Type B pancreatic cell (in vitro differentiated cells): ENCODE measurements at places on chromosomes 5 and 9. TPM values are rescaled to one million over a fixed set of nuclear protein-coding genes. Genes with fewer than 3 reads are reported as not detected.

The BTNL8 gene
- 0.87 and 2.0 TPM in 2 replicates for total RNA-seq

The FAM151B gene
- 2.9 and 3.0 TPM in 2 replicates for total RNA-seq

The ABCA2 gene
- total RNA-seq: 44.7 and 47.7 TPM in 2 replicates

The EGFLAM gene
- 0.43 and 4.8 TPM in 2 replicates for total RNA-seq

The BAAT gene
- 0.48 and 0.53 TPM in 2 replicates for total RNA-seq

The RANBP3L gene
- total RNA-seq: 0.53 TPM in 1 of 2 replicates, not detected in the other

The GCNT4 gene
- 7.1 and 8.3 TPM in 2 replicates for total RNA-seq

The C5orf46 gene
- total RNA-seq: not detected in 2 replicates

The QRFP gene
- not detected in 2 replicates for total RNA-seq

The PCDHB16 gene
- 3.1 and 6.9 TPM in 2 replicates for total RNA-seq

GRCh38 chr9:84136119-84136868, 155.7 kb downstream of the RMI1 start:
- no peak for DNase-seq

DNA sequence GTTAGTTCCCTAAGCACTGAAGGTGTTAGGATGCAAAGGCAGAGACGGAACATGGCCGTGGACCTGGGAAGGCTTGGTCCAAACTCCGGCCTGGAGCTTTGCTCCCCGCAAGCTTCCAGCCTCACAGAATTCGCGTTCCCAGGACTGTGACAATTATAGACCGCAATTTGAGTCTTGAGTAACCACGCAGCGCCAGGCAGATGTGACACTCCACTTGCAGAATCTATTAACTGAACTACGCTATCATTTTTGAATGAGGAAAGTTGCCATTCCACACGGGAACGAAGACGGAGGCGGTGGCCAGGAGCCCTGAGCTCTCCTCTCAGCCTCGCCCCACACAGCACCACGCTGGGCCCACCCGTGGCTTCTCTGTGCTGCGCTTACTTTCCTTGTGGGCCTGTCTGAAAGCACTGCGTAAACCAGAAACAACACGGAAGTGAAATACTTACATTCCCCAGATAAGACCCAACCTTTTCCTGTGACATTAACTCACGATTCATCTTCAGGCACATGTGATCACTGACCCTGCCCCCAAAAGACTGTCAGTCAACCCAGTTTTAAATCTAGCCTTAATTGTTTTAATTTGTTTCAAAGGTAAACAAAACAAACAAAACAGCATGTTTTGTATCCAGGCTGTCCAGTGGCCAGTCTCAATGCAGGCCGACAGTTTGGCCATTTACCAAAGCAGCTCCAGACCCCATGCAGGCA, 16.1 kb upstream of the COL5A1 start:
- DNase-seq: peak; percentile 56

GRCh38 chr9:27653246-27653645, 80.0 kb upstream of the C9orf72 start:
- no peak for DNase-seq

- no peak for DNase-seq
Observed at GRCh38 chr5:19258686-19259085, 729.3 kb downstream of the CDH18 start.

DNA sequence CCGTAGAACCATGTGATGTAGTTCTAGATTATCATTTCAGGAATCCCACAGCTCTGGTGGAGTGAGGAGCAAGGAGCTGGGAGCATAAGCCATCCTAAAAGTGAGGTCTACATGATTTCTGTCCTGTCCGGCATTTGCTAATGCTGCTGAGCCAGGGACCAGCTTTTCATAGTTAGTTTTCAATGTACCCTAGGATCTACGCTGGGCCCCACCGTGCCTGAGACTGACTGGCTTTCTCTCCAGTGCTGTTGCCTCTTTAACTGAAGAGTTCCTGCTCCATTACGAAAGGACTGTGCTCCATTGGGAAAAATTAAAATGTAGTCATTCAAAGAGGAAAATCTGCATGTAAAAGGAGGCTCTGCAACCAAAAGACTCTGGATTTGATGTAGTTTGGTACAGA, 634.8 kb downstream of the DMRTA1 start:
- DNase-seq: no peak

DNA sequence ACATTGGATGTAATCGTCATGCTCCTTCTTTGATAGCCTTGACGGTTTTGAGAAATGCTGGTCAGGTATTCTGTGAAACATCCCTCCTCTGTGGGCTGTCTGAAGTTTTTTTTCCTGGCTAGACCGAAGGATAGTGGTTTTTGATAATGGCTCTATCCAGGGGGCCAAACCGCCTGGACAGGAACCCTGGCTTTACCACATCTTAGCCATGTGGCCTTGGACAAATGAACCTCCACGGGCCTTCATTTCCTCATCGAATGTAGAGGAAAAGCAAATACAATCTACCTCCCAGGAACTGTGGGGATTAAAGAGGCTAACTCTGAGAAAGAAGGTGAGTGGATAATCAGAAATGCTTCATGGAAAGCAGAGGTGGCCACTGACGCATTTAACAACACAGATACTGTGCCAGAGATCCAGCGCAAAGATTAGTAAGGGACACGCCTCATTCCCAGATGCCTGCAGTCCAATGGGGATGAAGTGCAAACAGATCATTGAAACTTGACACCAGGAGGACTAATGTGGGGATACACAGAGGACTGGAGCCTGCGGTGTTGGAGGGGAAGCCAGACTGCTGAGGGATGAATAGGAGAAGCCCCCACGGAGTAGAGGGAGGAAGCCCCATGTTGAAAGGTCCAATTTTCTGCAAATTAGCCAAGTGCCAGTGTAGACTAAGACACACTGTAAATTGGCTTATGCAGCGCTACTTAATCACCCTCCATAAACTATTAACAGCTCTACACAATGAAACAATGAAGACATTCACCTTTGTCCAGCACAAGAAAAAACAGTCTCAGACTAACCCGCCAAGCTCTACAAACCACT, 41.6 kb downstream of the MYO10 start:
- DNase-seq: no peak

- no peak for DNase-seq
Observed at GRCh38 chr5:34501016-34501415, 155.1 kb upstream of the RAI14 start.

DNA sequence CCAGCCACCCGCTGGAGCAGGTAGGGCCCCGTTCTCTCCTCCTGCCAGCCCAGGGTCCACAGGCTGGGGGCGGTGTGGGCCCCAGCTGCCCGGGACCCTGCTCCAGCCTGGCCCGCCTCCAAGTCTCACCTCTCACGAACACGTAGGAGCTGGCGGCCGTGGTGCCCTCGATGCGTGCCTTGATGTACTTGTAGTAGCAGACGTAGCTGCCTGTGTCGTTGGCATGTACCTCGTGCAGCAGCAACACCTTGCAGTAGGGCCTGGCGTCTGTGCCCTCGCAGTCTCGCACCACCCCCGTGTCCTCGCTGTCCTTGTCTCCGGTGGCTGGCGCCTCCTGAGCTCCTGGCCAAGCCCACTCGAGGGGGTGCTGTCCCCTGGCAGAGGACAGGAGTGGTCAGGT, 19.0 kb downstream of the FLT4 start:
- DNase-seq: no peak

- DNase-seq: no peak
Observed at GRCh38 chr9:130306823-130307666, 41.5 kb downstream of the HMCN2 start.

DNA sequence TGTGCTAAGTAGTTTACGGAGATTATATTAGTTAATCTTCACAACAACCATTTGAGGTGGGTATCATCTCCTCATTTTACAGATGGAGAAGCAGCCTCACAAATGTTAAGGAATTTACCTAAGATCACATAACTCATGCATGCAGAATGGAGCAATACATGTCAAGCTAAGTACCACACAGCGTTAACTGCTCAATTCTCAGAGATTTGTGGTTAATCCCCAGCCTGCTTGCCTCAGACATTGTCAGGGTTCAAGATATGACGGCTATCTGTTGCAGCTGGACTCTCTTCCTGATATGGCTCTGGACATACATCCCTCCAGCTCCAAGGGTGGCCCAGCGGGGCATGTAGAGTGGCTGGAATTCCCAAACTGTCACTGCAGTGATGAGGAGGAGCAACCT, 7.3 kb upstream of the ZNF346 start:
- DNase-seq: no peak

- DNase-seq: no peak
Observed at GRCh38 chr5:33806738-33807442, 84.9 kb downstream of the ADAMTS12 start.

DNA sequence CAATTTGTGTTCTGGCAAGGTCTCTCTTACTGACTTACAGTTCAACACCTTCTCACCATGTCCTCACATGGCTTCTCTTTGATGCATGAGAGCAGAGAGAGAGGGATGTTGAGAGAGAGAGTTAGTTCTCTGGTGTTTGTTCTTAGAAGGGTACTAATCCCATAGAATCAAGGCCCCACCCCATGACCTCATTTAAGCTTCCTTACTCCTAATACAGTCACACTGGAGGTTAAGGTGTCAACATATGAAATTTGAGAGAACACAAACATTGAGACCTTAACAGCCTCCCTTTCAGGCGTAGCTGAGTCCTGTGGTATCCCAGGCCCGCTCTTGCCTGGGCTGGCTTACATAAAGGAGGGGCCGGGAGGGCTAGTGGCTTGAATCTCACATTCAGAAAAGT, 10.6 kb upstream of the SEMA6A start:
- DNase-seq: no peak

- DNase-seq: no peak
Observed at GRCh38 chr5:150751096-150751891, 7.5 kb downstream of the DCTN4 start.

- no peak for DNase-seq
Observed at GRCh38 chr5:88145221-88145610, 123.4 kb downstream of the TMEM161B start.

- no peak for DNase-seq
Observed at GRCh38 chr5:17147170-17147569, 70.3 kb upstream of the BASP1 start.

GRCh38 chr5:157252711-157253465, 13.0 kb upstream of the CYFIP2 start:
- DNase-seq: no peak

DNA sequence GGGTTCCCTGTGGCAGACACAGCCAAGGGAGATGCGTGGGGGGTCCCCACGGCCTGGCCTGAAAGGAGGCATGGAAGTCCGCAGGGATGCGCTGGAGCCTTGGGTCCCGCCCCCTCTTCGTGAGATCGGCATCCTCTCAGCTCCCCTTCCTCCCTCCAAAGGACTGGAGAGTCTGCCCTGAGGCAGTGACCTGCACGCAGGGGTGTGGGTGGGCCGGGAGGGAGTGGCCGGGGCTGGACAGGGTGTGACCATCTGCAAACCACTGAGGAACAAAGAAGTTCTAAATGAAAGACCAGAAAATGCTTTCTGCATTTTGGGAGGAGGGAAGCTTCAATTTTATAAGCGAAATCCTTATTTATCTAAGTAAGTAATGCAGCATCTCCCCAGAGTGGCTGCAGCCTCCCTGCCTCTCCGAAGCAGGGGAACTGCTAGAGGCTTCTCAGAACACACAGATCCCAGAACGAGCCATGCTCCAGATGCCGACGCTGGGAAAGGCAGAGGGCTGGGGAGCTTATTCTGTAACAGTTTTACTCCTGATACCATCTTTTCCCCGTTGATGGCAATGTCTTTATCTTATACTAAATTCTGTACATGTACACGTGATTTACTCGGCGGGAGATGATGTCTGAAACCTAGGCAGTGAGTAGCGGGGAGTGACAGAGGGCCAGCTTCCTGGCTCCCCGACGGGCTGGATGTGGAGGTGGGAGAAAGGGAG, 221.7 kb downstream of the FANCC start:
- no peak for DNase-seq

DNA sequence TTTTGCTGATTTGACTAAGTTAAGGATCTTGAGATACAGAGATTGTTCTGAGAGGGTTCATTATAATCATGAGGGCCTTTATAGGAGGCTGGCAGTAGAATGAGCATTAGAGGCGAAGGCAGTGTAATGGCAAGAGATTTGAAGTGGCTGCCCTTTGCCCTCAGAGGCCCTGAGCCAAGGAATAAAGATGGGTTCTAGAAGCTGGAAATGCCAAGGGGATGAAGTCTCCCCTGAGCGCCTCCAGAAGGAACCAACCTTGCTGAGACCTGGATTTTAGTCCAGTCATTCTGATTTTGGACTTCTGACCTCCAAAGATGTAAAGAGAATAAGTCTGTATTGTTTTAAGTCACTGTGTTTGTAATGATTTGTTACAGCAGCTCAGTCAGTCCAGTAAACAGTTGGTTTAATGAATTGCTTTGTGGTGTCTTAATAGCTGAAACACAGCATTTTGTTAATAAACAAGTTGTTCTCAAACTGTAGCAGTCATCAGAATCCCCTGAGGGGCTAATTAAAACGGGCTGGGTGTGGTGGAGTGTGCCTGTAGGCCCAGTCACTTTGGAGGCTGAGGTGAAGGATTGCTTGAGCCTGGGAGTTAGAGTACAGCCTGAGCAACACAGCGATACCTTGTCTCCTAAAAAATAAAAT, 23.2 kb downstream of the GLRX start:
- no peak for DNase-seq

DNA sequence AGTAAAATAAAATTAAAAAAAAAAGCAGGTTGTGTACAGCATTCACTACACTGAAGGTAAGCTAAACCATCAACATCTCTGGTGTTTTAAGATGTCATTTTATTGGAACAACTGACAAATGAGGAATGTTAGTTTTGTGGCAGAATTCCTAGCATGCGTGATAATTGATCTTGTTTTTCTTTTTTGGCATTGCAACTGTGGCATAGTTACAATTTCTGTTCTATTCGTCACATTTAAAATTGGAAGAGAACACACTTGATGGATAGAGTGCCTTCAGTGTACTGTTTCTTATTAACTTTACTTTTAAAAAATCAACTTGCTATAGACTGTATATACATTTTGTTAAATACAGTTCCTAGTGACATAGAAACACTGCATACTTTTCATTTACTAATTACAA, 43.6 kb upstream of the TNFSF15 start:
- no peak for DNase-seq

GRCh38 chr5:2385818-2386217, 365.7 kb downstream of the IRX2 start:
- no peak for DNase-seq

DNA sequence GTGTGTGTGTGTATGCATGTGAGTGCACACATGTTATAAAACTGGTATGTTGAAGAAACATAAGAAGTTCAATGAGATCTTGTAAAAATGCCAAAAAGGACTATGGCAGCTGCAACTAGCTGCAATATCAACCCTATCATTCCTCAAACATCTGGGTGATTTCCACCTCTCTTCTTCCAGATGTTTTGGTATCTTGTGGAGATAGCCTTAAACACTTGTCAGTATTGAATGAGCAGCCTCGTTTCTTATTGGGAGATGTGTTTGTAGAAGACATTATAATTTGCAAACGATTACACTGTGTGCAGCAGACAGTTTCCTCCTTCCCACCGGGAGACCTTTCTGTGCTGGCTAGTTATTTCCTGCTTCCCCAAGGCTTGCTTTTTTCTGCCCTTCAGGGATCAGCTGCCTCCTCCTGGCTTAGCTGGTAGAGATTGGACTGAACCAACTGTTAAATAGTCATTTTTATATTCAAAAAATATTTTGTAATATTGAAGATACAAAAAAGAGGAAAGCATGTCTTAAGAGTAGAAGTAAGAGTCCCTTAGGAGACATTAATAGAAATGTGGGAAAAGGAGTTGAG, 168.4 kb upstream of the MPDZ start:
- no peak for DNase-seq

GRCh38 chr9:135701959-135702721, at the start of gene KCNT1:
TSS of gene KCNT1 (plus strand) at chr9:135702185. CDS start at chr9:135702259, 74 bp downstream.
- peak; percentile 86 for DNase-seq

- no peak for DNase-seq
Observed at GRCh38 chr9:19372567-19372966, 7.5 kb downstream of the RPS6 start.

- DNase-seq: no peak
Observed at GRCh38 chr5:135426102-135427082, 20.8 kb downstream of the DCANP1 start.

GRCh38 chr9:117247266-117247665, 167.6 kb downstream of the ASTN2 start:
- no peak for DNase-seq

- DNase-seq: no peak
Observed at GRCh38 chr5:168401880-168402279, 84.4 kb upstream of the RARS1 start.
